ENCODE measurements at places on chromosomes 4 and X.

DNA sequence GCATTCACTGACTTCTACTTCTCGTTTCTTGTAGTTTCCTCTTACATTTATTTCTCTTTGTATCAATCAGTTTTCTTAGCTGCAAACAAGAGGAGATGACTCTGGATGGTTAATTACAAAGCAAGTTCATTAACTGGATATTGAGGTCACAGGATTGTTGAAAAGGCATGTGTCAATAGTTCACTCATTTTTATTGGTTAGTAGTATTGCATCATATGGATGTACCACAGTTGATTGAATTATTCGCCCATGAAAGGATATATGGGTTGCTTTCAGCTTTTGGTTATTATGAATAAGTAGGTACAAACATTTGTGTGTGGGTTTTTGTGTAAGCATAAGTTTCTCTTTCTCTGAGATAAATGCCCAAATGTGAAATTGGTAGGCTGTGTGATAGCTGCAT lies 21.8 kb upstream of the ARHGEF6 start:
- DNase-seq = no peak

DNA sequence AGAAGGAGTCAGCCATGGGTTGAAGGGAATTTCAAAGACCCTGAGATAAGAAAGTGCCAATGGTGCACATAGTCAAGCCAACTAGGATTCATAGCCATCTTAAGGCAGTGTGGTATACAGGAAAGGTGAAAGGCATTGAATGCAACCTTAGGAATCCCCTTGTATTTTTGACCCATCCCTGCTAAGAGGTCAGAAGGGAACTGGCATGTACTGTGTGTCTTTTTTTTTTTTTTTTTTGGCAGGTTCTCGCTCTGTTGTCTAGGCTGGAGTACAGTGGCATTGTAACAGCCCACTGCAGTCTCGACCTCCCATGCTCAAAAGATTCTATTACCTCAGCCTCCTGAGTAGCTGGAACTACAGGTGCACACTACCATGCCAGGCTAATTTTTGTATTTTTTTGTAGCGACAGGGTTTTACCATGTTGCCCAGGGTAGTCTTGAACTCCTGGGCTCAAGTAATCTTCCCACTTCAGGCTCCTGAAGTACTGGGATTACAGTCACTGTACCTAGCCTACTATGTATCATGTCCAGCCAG lies 40.8 kb downstream of the VSIG4 start:
- DNase-seq = no peak

DNA sequence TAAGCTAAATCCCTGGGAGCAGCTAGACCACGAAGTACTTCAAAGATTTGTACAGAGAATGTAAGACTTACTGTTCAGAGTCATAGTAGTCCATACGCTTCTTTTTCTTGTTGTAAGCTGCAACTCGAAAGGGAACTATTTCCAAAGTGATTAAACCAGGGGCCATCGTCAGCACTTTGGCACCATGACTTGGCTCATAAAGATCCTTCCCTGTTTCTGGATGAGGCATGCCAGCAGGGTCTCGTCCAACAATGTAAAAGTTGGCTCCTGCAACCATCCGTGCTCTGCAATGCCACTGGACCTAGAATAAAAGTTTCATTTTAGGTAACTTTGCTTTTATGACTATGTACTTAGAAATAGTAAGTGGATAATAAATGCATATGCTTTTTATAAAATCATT lies 88.5 kb downstream of the PAPSS1 start:
- DNase-seq = no peak

- DNase-seq = no peak
Observed at GRCh38 chrX:38923451-38923969, 122.3 kb downstream of the MID1IP1 start.

DNA sequence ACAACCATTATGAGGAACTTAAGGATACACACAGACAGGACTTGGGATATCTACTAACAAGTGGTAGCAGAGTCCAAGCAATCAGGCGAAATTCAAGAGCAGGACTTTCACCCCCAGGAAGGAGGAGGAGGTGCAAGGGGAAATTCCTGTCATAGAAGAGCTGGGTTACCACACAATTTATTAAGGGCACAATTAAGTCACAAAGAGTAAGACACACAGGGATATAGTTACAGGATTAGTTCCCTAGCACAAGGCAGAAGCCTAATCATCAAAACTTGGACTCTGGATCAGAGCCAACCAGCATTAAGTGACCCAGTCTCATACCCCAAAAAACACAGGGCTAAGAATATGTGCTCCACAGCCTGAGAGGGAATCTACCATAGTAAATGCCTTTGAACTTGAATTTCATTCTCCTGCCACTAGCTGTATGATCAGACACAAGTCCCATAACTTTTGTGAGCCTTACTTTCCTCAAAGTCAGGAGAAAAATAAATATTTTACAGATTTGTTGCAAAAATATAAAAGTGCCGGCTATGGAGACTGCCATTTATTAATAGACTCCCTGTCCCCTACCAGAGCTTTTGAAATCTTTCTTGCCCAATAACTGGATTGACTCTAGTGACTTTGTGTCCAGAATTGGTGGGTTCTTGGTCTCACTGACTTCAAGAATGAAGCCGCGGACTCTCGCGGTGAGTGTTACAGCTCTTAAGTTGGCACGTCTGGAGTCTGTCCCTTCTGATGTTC lies 87.0 kb downstream of the SYNPO2 start:
- no peak for DNase-seq

DNA sequence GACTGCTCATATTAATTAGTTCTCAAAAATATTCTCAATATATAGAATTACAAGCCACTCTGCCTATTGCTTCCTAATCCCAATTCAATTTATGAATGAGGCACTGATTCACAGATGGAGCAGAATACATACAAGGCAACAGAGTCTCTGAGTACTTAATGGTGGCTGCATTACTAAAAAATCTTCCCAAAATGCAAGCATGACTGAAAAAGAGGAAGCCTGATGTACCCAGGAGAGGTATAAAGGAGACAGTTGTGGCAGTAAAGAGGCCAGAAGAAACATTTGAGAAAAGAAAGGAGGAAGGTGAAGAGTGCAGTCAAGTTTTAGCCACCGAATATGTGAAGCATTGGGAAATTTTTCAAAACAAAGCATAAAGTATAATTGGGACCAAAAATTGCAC lies 163.2 kb upstream of the INTU start:
- no peak for DNase-seq

DNA sequence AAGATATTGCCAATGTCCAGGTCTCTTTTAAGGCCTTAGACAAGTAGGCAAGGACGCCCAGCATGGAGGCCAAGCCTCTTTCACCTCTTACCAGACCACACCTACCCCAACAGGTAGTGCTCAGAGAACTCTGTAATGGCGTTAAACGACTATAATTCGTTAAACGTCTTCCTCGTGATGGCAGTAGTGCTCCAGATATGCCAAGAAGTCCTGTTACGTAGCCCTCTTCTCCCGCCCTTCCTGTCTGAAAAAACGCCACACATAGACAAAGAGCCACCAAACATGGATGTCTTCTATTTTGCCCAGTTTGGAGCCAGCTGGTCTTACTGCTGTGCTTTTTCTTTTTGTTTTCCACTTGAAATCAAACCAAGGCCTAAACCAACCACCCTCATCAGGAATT lies 190.7 kb downstream of the OR13H1 start:
- DNase-seq = no peak

DNA sequence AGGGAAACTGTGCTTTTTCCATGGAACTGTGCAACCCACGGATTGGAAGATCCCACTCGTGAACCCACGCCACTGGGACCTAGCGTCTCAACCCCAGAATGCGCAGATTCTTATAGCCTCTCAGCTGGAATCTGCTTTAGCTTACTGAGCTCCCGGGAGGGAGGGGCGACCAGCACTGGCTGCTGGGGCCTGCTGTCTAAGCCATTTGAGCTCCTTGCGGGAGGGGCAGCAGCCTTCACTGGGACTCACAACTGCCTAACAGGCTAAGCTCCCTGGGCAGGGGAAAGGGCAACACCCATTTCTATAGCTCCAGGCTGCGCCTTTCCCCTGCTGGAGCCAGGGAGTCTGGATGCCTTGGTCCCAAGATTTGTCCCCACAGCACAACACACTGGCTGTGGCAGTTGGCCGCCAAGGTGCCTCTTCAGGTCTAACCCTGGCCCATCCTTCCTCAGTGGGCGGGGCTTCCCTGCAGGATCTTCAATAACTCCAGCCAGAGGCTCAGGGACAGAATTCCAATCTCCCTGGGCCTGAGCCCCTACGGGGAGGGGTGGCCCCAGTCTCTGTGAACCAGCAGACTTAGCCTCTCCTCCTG lies 451.7 kb upstream of the PITX2 start:
- no peak for DNase-seq

DNA sequence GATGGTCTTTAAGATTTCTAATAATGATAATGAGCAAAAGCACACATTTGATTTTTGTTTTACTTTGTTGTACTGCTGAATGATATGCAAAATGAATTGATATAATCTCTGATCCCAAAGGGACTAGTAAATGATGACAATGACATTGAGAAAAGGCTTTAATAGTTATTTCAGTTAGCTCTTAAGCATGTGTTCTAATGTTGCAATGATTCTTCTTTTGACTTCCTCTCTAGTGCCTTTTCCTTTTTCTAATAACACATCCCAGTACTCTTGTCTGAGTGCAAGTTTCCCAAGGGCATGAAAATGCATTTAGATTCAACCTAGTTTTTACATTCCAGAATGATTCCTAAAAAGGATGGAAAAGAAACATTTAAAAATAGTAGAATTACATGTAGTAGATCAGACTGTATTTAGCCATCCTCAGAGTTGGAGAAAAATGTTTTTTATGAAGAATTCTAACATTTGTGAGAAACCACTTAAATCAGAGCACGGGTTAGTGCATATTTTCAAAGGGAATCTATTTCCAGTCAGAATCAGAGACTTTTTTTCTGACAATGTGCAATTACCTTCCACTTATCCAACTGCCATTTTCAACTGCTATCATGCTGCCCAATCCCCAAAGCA lies 508.8 kb downstream of the C4orf33 start:
- DNase-seq = no peak

DNA sequence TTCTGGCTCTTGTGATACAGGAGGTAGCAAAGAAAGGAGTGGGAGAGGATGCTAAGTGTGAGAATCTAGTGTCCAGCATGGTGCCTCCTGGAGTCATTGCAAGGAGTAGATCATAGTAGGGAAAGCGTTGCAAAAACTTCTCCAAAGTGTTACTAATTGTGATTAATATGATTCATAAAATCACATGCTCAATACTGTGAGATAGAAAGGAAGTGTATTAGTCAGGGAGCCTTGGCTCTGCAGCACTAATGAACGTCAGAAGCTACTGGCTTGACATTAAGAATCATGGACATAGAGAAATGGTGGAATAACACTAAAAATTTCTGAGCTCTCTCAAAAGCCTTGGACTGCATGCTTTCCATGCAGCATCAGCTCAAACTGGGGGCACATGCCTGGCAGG lies 299.1 kb downstream of the EVC2 start:
- DNase-seq = no peak

DNA sequence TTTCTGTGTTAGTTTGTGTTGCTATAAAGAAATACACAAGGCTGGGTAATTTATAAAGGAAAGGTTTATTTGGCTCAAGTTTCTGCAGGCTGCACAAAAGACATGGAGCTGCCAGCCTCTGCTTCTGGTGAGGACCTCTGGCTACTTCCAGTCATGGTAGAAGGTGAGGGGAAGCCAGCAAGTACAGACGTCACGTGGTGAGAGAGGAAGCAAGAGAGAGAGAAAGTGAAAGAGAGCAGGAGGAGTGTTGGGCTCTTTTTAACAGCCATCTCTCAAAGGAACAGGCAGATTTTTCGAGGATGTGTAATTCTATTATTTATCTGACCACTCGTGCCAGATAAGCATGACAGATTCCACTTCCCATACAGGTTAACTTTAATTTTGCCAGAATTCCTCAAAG lies 1199.1 kb downstream of the ADGRL3 start:
- DNase-seq = no peak

- DNase-seq = no peak
Observed at GRCh38 chrX:30161043-30161442, 54.3 kb upstream of the MAGEB2 start.

DNA sequence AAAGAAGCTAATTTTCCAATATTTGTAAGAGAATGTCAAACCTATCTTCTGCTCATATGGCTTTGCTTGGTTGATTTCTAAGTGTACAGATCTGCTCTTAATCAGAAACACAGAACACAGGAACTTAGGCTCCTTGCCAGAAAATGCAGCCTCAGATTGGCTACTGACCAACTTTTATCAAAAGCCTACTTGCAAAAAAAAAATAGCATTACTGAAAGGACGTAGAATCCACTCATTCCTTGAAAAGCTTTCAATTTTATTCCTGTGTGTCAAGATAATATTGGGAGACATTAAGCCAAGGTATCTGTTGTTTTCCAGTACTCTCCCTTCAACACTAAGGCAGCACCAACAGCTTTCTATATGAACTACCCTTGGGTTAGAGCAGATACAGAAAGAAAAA lies 127.6 kb upstream of the INTU start:
- DNase-seq = no peak

- no peak for DNase-seq
Observed at GRCh38 chr4:39822662-39823061, 124.7 kb downstream of the UBE2K start.

GRCh38 chrX:1386338-1387127 lies 5.4 kb downstream of the SLC25A6 start:
- DNase-seq = no peak

All from activated effector memory CD4-positive, alpha-beta T cell treated with Interleukin-2 at 50 U/mL for 16 hours (primary cell).